NCI-H226 (cell line): ENCODE measurements at places on chromosomes 3 and 15.

DNA sequence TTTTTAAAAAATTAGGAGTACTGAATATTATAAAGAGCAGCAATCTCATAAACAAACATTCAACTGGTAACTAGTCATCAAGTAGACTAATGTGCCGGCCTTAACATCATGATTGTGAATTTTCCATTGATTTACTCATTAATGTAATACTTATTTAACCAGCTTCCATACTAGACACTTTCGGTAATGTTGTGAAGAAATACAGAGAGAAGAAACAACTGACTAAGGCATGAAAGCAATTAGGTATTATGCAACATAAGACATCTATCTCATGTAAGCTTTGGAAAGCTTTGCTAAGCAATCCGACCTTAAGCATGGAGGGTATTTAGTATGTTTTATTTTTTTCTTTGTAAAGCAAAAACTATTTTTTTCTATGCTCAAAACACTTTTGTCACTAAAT, 108.0 kb downstream of the IL1RAP start:
- no peak for DNase-seq

DNA sequence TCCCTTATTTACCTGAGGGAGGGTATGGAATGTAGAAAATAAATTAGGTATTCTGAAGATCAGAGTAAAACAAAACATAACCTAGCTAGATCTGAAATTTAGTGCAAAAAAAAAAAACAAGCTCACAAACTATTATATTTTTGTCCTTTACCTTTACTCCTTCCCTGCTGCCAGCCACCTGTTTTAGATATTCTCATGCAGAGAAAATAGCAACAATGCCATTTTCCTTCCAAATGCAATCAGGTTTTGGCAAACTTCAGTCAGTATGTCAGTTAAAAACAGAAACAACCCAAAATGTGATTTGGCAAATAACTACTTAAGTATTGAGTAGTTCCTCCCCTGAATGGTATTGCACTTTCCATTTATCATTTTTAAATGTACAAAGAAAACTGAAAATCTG, 35.8 kb downstream of the PEAK1 start:
- DNase-seq, result no peak

DNA sequence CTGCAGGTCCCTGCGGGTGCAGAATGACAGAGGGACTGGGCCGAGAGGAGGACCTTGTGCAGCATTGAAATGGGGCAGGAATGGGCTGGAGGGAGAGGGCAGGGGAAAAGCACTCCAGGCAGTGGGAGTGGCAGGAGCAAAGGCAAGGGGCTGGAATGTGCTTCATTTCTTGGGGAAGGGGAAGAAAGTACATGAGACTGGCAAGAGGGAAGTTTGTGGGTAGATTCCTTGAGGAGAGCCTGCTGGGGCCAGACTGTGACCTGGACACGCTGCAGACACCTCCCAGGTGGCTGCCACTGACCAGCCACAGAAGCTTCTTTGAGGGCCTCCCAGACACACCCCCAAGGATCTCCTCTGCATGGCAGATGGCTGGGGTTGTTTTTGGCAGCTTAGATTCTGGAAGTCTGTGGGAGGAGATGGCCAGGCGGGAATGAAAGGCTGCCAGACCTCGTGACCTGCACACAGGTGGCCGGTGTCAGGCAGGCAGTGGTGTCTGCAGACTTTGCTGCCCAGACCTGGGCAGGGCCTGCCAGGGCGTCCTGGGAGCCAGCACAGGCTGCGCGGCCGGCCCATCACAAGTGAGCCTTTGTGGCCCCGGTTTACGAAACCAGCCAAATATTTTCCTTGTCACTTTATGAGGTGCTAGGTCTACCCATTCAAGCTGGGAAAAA, 53.1 kb downstream of the SPSB4 start:
- no peak for DNase-seq

DNA sequence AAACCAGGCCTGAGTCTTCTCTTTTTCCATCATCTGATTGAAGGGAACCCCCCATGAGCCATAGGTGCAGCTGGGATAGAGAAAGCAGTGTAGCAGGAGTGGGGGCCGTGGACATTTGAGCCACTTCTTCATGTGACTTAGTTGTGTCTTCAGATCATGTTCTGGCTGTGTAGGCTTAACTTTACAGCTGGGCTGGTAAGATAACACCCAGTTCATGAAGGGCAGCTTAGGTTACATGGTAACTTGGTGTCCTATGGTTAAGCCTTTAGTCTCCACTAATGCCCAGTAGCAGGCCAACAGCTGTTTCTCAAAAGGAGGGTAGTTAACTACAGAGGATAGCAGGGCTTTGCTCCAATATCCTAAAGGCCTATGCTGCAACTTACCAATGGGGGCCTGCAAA, 11.4 kb upstream of the SNRPN start:
- DNase-seq, result no peak

- no peak for DNase-seq
Measured at GRCh38 chr3:94176988-94177745, 114.3 kb downstream of the NSUN3 start.

DNA sequence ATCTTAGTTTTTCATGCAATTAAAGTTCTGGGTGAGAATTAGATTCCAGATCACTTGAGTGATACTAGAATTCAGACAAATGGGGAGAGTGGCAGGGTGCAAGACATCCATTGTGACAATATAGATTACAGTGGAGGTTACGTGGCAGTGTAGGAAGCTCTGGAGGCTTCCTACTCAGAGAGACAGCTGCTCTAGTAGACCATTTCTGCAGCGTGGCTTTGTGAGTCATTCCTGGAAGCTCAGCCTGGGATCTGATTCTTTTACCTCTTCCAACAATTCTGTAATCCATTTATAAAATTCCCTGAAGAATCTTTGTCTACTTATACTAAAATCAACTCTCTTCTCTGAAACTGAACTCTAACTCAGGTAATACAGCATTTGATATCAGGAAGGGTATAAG, 90.4 kb upstream of the ASB14 start:
- DNase-seq, result no peak

GRCh38 chr3:124402791-124403190, 327.5 kb upstream of the UMPS start:
- no peak for DNase-seq

GRCh38 chr3:133038089-133038730, at the start of gene TMEM108:
Gene TMEM108, plus strand, starts transcription at chr3:133038391.
- DNase-seq, result no peak

GRCh38 chr15:52340093-52340492, 44.5 kb upstream of the MYO5C start:
- DNase-seq, result no peak

DNA sequence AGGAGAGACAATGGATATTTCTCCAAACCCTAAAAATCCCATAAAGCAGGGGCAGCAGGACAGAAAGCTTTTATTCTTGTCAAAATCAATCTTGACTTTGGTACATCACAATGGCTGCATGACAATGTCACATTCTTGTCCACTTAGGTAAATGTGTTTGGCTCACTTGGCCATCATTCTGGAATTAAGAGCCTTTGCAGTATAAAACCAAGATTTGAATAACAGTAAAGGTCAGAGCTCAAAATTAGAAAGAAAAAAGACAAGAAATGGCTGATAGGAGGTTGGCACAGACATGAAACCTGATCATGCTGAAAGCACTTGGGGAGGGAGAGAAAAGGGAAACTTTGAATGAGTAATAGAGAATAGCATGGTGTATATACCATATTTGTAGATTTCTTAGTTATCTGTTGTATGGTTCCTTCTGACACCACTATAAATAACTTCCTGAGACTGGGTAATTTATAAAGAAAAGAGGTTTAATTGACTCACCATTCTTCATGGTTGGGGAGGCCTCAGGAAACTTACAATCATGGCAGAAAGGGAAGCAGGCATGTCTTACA, 158.5 kb upstream of the SGO1 start:
- no peak for DNase-seq
